ENCODE measurements at places on chromosomes 7 and 10.

DNA sequence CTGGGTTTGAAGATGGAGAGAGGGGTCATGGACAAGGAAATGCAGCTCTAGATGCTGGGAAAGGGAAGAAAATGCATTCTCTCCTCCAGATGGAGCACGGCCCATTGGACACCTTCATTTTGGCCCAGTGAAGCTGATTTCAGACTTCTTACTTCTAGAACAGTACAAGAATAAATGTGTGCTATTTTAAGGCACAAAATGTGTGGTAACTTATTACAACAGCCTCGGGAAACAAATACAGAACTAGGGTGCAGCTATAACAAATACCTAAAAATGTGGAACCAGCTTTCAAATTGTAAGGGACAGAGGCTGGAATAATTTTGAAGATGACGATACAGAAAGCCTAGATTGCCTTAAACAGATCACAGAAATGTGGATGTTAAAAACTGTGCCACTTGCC, 54.1 kb downstream of the CYTH3 start:
- no peak for DNase-seq

- no peak for DNase-seq
These were observed 17.3 kb downstream of the SLC25A13 start for GRCh38 chr7:96304573-96304972.

GRCh38 chr10:116408719-116409118, 18.9 kb upstream of the PNLIPRP3 start:
- DNase-seq, result no peak

- DNase-seq, result no peak
These were observed 276.5 kb upstream of the KLF6 start for GRCh38 chr10:4061441-4061951.

DNA sequence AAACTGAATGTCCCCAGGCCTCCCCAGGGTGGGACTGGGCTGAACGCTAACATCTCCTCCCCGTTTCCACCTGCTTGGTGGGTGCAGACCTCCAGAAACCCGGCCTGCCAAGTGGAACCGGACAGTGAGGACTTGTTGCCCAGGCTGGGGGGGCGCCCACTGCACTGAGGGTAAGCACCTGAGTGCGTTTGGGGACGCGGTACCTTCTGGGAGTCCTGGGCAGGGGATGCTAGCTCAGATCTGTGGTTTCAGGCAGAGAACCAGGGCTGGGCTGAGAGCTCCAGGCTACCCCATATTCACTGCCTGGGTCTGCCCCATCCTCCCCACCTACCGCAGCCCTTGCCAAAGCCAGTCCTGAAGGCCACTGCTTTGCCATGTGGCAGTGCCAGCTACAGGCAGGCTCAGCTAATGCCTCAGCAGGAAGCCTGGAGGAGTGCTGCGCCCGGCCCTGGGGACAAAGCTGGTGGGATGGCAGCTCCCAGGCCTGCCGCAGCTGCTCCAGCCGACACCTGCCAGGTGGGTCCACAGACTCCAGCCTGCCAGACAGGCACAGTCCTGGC, 3.5 kb upstream of the ZNF467 start:
- DNase-seq, result no peak

DNA sequence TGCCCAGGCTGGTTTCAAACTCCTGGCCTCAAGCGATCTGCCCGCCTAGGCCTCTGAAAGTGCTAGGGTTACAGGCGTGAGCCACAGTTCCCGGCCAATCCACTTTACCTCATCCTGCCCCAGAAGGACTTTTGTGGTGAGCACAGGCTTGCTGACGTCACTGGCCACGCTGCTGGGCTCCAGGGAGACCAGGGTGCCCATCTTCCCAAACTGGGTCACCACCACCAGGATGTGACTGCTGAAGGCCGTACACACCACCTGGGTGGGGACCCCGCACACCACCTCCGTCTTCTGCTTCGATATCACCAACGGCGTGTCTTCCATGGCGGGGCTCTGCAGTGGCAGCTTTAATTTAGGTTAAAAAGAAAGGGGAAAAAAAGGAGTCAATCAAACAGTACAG, 816 bp downstream of the PSMG3 start:
- DNase-seq, result peak; percentile 94

GRCh38 chr7:20270867-20271266, 53.7 kb upstream of the MACC1 start:
- DNase-seq, result no peak

GRCh38 chr10:116056445-116057293, 216.3 kb downstream of the GFRA1 start:
- DNase-seq, result no peak

GRCh38 chr7:151439855-151440798, at the start of gene CRYGN:
CRYGN (minus strand) TSS chr7:151440141; CDS start chr7:151439917, 224 bp downstream.
- no peak for DNase-seq

GRCh38 chr7:66883716-66884115, 37.3 kb upstream of the TMEM248 start:
- DNase-seq, result peak; percentile 87

GRCh38 chr7:84336303-84336702, 141.7 kb upstream of the SEMA3A start:
- DNase-seq, result no peak

DNA sequence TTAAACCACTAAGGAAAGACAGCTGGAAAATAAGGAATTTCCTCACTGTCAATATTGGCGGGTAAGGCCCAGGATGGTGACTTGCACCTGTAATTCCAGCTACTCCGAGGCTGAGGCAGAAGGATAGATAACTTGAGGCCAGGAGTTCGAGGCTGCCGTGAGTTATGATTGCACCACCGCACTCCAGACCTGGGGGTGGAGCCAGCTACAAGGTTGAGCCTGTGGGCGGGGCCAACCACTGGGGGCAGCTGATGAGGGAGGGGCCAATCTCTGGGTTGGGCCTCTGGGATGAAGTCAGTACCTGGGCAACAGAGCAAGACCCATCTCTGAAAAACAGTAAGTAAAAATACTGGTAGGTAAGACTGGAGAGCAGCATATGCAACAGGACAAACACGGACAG, 80.1 kb upstream of the ADO start:
- no peak for DNase-seq

DNA sequence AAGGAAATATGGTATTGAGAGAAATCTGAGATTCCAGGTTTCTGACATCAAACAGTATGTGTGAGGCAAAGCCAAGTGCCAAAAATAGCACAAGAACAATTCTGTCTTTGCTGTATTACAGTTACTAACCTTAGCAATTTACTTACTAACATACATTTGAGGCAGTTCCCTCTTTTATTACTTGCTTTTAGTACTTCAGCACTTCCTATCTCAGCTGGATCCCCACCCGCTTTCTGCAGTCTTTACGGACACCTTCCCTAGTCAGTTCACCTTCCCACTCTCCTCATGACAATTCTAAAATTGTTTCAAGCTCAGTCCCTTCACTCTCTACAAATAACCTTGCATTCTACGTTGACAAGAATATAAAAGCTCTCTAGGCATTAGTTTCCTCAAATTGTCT, 79.2 kb downstream of the ELAPOR2 start:
- DNase-seq, result no peak

DNA sequence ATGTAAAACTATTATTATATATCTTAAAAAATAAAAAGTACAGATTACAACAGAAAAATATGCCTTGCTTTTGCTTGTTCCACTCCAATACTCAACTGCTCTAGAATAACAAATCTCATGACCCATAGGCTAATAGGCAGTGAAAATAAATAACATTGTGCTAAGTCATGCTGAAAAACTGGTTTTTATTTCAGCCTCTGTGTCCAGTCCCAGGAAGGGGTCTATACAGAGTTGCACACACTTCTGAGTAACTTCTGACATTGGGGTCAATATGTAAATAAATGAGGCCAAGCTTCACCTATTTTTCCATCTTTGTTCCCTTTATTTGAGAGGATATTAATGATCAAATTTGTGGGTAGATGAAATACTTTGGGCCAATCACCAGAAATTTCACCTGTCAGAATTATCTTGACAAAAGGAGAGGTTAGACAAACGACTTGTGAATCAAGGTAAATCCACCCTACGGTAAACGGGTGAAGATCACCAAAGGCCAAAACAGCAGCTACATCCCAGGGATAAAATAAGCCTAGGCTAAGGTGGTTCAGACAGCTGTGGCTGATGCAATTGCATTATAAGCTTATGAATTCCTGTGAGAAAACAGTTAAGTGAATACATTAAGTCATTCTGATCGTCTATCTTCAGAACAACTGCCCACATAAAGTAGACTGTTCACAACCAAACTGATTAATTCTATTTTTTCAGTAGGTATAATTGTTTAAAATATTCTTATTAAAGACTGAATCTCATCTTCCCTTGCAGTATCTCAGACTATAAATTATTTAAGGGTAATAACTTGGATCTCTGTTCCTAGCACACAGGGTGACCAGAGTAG, 87.5 kb downstream of the UBE2H start:
- DNase-seq, result no peak

- DNase-seq, result no peak
These were observed at the start of gene H2BK1 for GRCh38 chr7:151210087-151210854. H2BK1 (minus strand) TSS chr7:151210488; CDS start chr7:151210318, 170 bp downstream.

DNA sequence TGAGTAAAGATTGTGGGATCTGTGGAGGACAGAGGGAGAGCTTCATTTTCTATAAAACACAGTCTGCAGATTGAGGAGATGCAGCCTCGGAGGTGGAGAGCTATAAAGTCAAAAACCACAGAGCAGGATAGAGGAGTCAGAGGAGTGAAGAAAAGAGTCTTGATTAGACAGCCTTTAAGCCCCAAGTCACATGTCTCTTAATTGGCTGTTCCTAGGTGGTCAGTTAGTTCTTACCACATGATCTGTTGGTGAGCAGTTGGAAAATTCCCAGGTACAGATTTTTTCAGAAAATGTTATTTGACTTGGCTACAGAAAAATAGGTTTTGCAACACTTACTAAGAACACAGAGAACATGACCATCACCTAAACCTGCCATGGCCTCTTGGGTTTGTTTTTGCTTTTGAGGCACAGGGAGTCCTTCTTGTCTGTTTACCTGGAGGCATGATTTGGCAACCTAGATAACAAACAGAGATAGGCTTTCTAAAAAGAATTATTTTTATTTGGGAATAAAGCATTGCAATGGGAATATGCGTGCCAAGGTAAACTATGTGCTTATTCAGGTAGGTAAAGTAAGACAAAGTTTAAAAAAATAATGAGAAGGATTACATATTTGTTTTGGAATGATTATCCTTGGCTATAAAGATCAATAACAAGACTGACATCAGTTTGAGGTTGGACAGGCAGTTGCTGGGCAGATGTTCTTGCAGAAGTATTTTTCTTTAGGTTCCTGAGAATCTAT, 604 bp upstream of the CYP3A43 start:
- DNase-seq, result no peak

- DNase-seq, result no peak
These were observed 1255.5 kb upstream of the PHF14 start for GRCh38 chr7:9718071-9718661.

DNA sequence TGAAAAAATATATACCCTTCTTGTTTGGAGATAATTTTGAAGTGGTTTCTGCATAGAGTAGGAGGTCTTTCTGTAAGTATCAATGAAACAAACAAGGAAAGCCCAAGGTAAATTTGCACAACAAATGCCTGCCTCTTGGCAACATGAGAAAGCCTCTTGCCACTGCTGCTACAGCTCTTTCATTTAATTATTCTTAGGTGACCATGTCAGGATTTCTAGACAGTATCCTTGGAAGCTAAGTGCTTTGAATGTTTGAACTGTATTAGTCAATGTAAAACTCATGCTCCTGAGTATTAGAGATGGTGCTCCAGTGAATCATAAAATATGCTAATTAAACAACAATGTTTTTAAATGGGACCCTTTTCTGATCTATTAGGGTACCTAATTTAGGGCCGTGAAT, 81.2 kb upstream of the ITGB1 start:
- no peak for DNase-seq

- no peak for DNase-seq
These were observed 25.8 kb downstream of the MAPK8 start for GRCh38 chr10:48332166-48332870.

DNA sequence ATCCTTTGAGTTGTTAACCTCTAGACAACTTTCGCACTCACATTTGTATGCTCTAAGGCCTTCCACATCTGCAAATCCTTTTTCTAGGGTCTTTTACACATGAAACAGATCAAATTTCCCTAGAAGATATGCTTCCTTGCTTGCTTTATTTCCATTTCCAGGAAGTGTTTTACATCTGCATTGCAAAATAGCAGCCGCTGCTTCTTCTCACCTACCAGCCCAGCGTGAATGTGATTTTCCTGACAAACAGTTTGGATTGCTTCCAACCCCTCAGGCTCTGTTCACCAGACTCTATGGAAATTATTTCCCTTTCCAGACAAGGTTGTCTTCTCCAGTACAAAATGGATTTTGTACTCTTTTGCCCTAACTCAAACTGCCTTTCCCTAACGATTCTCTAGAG, 50.9 kb upstream of the PAPSS2 start:
- DNase-seq, result no peak

GRCh38 chr7:127840226-127840951, 188.4 kb downstream of the SND1 start:
- DNase-seq, result no peak

- no peak for DNase-seq
These were observed 88.4 kb downstream of the POLR1F start for GRCh38 chr7:19620470-19620869.

DNA sequence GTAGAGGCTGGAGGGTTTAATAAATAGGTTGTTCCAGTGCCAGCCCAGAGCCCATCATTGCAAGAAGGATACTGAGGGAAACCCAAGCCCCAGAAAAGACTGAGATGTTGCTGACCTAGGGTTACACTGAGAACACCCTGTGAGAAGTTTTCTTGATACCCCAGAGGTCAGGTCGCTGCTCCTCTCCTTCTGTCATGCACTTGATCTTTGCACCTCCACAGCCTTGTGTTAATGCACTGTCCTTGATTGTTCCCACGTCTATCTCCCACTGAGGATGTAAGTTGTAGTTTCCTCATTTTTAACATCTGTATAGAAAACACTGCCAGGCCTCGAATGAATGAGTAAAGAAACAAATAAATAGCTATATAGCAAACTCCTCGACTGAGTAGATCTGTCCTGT, 195.3 kb upstream of the AHR start:
- no peak for DNase-seq

DNA sequence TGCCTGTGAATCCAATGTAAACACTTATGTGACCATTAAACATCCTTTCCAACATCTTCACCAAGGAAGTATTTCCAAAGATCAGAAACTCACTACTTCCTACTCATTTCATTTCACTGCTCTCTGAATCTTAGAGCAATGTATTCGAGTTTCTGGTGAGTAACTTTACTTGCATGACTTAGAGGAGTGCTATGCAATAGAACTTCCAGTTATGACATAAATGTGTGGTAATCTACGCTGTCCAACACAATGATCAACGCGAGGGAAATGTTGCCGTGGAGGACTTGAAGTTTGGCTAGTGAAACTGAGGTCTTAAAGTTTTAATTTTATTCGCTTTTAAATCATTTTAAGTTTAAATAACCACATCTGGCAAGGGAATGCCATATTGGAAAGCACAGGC, 1326.3 kb downstream of the XPNPEP1 start:
- no peak for DNase-seq

- no peak for DNase-seq
These were observed 78.4 kb upstream of the PRKAR2B start for GRCh38 chr7:106966121-106966520.

DNA sequence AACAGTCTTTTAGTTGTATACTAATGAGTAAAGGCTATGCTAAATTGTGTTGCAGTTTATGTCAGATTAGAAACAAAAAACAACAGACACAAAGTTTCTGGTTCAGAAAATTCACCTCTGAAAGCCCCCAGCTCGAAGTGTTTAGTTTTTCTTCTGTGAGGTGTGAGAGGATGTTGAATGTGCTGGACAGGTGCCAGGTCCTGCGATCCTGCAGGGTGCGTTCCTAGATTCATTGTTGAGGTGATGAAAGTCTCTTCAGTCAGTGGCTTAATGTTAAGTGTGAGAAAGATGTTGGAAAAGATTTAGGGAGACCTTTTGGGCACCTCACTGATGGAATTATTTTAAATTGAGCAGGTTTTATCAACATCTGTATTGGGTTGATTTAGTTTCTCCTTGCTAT, 287.3 kb downstream of the SDK1 start:
- DNase-seq, result no peak
